ENCODE measurements at places on chromosomes 11 and 22.
A peak's percentile ranks its signal among the peaks of the same experiment; 100 is the strongest.

GRCh38 chr11:15275141-15275540, 160.4 kb downstream of the INSC start:
- no peak for DNase-seq

- no peak for DNase-seq
These were observed 58.5 kb upstream of the SESN3 start for GRCh38 chr11:95289378-95290101.

DNA sequence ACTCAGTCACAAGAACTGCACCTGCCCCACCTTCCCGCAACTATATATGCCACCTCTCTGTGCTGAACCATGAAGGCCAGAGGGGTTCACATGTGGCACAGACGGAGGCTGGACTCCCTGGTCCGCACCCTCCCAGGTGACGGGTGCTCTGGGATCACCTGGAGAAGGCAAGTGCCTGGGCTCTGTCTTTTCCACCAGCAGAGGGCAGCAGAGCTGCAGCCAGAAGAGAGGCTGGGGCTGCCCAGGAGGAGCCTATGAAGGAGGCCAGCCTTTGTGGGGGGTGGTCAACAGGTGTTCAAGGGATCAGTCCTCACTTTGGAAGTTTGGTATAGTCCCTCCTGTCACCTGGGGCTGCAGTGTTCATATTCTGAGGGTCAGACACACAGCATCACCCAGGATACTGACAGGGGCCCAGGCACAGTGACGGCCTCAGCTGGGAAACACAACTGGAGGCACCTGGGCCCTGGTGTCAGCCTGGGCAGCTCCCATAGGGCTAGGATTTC, 39.2 kb upstream of the IGLL5 start:
- peak; percentile 16 for DNase-seq

- DNase-seq, result no peak
These were observed 7.8 kb upstream of the HPX start for GRCh38 chr11:6448574-6448973.

GRCh38 chr11:112632866-112633505, 328.2 kb upstream of the NCAM1 start:
- no peak for DNase-seq

- DNase-seq, result no peak
These were observed 681.1 kb downstream of the OPCML start for GRCh38 chr11:132851247-132851646.

GRCh38 chr11:96875712-96876111, 485.9 kb downstream of the JRKL start:
- no peak for DNase-seq

Data from stimulated activated CD8-positive, alpha-beta memory T cell treated with anti-CD3 and anti-CD28 coated beads, Interleukin-4, amount 100 ng/mL, for 4 hours (primary cell).